Astrocyte (in vitro differentiated cells and primary cell): ENCODE measurements at places on chromosomes 5 and 9.

DNA sequence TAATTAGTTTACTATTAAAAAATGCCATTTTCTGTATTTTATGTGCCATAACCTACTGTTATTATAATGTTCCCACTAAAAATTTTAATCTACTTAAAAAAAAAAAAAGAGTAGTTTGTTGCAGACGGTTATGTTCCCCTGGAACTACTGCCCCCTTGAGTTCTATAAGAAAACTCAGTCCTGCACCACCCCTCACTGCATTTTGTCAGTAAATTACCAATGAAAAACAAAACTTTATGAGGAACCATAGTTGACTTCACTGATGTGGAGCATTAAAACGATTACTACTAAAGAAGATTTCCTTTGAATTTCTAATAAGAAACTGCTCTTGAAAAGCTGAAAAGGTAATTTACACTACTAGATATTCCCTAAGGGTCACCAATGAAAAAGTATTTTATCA is 288.7 kb downstream of the FBXL17 start:
- DNase-seq = peak; percentile 5

GRCh38 chr9:87578625-87579024 is 81.0 kb downstream of the DAPK1 start:
- DNase-seq = no peak

GRCh38 chr9:81588148-81588871 is 101.0 kb downstream of the TLE1 start:
- peak; percentile 58 for DNase-seq

GRCh38 chr9:21810881-21811280 is 8.4 kb downstream of the MTAP start:
- no peak for DNase-seq

DNA sequence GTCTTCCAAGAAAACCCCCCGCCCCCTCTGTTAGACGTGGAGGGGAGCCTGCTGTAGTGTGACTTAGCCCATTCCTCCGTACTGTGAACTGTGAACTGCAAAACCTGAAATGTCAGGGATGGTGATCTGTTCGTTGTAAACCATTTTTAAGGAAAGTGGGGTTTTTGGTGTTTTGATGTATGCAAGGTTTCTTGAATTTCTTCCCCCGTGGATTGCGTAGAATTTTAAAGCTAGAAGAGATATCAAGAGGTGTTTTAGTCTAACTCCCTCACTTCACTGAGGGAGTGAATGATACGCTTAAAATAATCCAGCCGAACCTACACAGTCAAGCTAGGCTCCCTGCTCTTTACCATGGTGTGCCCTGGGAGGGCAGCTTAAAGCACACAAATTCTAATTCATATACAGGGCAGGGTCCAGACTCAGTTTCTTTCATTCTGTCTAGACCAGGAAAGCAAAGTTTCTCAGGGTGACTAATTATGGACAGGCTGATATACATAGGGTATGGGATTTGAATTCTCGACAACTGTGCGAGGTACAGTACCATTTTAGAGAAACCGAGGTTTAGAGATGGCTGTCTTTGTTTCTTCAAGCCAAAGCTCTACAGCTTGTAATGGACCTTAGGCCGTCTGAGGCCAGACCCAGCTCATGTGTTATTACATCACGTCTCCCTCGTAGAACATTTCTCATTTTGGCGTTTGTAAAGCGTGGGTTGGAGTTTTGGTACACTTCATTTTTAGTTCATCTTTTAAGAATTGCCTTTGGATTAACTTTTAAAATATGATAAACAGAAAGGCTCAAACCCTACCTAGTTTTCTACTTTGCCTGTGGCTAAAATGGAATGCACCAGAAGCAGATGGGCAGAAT is 2.7 kb downstream of the PTGER4 start:
- no peak for DNase-seq

- DNase-seq = peak; percentile 38
These were observed 23.4 kb downstream of the HNRNPK start for GRCh38 chr9:83956436-83957247.

GRCh38 chr9:70933321-70933720 is 188.1 kb downstream of the TRPM3 start:
- DNase-seq = peak; percentile 67

GRCh38 chr9:77605449-77606220 is 42.5 kb downstream of the GNA14 start:
- DNase-seq = no peak

DNA sequence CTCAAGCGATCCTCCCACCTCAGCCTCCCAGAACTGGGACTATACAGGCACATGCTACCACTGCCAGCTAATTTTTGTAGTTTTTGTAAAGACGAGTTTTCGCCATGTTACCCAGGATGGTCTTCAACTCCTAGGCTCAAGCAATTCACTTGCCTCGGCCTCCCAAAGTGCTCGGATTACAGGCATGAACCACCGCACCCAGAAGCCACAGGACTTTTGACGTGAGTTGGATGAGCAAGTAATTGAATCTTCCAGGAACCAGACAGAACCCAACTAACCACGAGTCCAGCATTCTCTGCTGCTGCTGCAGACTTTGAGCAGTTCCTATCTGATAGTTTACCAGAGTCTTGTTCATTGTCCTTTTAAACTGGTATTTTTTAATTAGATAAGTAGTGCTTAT is 9.6 kb upstream of the ATP6V0E1 start:
- peak; percentile 74 for DNase-seq

DNA sequence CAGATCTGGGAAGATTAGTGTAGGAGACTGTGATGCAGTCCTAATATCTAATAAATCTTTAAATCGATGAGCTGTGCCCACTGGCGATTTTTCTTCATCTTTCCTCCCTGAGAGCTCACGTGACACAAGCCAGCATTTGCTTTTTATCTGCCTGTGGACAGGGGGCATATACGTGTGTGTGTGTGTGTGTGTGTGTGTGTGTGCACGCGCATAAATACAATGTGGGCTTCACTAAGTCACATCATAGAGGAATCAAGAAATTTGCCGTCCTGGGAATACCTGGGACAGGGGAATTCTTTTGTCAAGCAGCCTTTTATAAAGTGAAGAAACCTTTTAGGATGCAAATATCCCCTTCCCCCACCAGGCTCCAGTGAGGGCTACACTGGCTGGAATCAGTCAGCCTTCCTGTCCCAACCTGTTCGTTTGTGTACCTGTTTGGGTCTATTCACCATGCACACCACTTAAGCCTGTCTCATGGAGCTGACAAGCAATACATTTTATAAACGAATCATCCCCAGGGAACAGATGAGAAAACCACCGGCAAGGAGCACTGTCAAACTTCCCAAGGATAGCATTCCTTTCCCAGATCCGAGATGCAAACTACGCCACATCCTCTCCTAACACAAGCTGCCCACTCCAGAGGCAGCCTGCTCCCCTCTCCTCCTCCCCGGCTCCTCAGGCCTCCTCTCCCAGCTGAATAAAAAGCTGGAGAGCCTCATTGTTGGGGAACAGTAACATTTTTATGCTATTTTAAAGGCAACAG is 2.7 kb downstream of the EPB41L4B start:
- no peak for DNase-seq

GRCh38 chr9:92524881-92525280 is 10.9 kb downstream of the ECM2 start:
- no peak for DNase-seq

GRCh38 chr9:21081999-21082398 is 4.3 kb upstream of the IFNB1 start:
- DNase-seq = no peak

GRCh38 chr5:78573318-78573717 is 75.3 kb downstream of the LHFPL2 start:
- no peak for DNase-seq

- DNase-seq = no peak
These were observed 82.1 kb downstream of the SLIT3 start for GRCh38 chr5:169218861-169219260.

DNA sequence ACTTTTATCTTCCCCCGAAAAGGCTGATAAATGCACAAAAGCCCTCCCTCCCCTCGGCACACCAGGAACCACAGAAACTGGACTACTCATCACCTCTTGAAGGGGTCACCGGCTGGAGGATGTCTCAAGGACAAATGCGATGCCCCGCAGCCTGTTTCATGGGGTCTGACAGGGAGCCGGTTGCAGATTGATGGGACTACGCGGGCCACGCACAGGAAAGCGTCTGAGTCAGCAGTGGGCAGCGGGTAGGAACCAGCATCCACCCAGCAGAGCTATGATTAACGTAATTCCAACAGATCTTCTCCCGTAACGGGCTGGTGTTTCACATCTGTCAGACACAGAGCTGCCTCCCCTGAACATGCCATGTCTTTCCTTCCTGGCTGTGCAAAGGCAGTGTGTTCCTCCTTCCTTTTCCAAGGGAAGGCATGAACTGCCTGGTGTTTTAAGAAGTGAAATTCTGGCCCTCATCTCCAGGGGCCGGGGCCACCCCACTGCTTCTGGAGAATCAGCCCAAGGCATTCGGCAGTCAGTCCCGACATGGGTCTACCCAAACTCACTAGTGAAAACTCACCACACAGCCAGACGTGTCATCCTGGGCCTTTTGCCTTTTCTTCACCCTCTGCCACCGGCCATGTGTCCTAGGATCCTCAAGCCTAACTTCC is 144.4 kb upstream of the PHYKPL start:
- DNase-seq = no peak

DNA sequence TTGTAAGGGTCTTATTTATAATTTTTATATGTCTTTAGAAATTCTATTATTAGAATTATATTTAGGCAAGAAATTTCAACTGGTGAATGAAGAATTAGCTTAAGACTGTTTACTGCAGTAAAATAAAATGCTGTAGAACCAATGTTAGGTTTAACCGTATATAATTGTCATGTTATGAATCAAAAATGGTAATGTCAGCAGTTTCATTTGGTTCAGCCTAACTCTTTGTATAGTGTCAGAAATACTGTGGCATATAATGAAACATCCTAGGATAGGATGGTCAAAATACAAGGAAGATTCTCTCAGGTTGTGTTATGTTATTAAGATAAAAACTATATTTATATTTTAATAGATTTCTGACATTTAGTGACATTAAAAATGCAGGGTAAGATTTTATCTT is 64.4 kb upstream of the EIF4EBP3 start:
- DNase-seq = no peak

GRCh38 chr5:431001-431710 is 11.8 kb upstream of the EXOC3 start:
- DNase-seq = no peak

GRCh38 chr9:101495810-101496209 is 37.8 kb upstream of the RNF20 start:
- DNase-seq = peak; percentile 9
